ENCODE measurements at places on chromosomes 11 and 22.

GRCh38 chr11:60762851-60763691 lies 6.4 kb downstream of the MS4A15 start:
- DNase-seq = no peak

- DNase-seq = no peak
Measured at GRCh38 chr11:94873916-94874540, 99.3 kb downstream of the CWC15 start.

GRCh38 chr11:126426106-126426505 lies 70.6 kb downstream of the ST3GAL4 start:
- DNase-seq = no peak

- no peak for DNase-seq
Measured at GRCh38 chr22:48757581-48757980, 1070.1 kb downstream of the BRD1 start.

DNA sequence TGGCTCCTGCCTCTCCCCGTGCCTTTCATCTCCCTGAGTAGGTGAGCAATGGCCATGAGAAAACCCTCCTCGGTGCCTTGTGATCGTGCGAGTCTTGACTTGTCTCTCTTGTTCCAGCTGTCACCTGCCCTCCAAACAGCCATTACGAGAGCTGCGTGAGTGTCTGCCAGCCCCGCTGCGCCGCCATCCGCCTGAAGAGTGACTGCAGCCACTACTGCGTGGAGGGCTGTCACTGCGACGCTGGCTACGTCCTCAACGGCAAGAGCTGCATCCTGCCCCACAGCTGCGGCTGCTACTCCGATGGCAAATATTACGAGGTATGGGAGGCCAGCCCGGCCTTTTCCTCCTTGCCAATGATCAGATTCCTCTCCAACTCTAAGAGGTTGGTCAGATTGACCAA lies 51.7 kb downstream of the TECTA start:
- no peak for DNase-seq

- peak; percentile 44 for DNase-seq
Measured at GRCh38 chr11:14125529-14125928, 163.0 kb downstream of the SPON1 start.

GRCh38 chr11:1759851-1760220 lies 3.9 kb downstream of the CTSD start:
- no peak for DNase-seq

Measured in keratinocyte (primary cell).